ENCODE measurements at places on chromosomes 3 and 15.

DNA sequence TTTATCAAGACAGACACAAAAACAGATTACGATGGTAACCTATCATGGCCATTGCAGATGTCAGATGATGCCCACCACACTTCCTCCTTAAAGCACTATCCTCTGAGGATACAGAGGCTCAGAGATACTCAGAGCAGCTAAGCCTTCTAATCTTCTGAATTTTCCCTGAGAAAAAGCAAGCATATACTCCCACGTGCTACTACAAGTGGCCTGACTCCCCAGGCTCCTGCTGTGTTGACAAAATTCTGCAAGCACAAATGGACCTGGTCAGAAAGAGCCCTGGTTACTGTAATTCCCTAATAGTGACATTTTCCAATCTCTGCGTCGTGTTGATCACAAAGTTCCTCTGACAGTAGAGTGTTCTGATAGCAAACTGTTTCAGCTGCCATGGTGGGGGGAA, 207.1 kb downstream of the KCNMB2 start:
- DNase-seq = no peak

DNA sequence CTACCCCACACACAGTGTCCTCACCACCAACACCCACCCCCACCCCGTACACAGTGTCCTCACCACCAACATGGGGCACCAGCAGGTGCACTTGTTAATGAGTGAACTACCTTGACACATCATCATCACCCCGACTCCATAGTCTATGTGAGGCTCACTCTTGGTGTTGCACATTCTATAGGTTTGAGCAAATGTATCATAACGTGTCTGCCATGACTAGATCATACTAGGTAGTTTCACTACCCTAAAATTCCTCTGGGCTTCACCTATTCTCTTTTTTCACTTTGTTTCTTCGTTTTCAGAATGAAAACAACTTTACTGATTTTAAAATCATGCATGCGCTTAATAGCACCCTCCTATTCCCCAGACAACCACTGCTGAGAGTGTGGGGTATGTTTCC, 102.6 kb upstream of the SLC6A6 start:
- DNase-seq = no peak

DNA sequence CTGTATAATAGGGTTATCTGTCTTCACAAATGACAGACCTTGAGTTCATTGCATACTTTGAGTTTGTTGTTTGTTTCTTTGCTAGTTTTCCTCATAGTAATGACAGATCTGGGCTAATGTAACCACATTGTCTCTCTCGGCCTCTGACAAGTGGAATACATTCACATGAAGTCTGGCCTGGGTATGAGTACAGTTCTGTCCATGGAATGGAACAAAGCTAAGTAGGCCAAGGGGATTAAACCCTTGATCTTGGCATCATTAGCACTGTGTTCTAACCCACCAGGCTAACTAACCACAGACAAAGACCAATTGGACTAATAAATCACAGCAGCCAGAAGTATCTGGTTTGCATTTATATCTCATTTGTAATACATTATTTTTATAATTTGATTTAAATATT, 7.6 kb upstream of the VGLL3 start:
- no peak for DNase-seq

GRCh38 chr3:12601072-12601471, 44.2 kb downstream of the MKRN2 start:
- no peak for DNase-seq

- DNase-seq = no peak
These were observed 5.3 kb downstream of the BHLHE40 start for GRCh38 chr3:4984511-4984864.

DNA sequence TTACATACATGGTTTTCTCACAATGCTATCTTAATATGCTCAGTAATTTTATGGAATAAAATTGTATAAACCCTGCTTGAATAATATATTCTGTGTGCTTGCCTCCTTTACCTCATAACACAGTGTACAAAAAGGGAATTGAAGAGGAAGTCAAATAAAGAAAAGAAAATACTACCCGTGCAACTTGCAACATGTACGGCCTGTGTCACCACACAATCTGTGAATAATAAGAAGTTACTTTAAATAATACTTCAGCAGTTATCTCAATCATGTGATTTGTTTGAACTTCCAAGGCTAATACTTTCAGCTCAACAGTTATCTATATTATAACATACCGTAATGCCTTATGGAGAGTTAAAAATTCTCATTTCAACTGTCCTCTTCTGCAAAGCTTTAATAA, 58.1 kb upstream of the SATB1 start:
- DNase-seq = no peak

DNA sequence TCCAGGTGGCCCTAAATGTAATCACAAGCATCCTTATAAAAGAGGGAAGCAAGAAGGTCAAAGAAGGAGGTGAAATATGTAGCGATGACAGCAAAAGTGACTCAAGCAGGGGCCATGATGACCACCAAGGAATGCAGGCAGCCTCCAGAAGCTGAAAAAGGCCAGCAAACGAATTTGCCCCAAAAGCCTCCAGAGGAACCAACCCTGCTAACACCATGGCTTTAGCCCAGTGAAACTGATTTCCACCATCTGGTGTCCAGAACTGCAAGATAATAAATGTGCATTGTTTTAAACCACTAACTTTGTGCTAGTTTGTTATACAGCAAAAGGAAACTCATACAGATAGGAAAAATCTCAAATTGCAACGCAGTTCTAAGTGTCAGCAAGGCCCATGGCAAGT, 23.0 kb upstream of the RBSN start:
- no peak for DNase-seq

GRCh38 chr3:71778353-71778752, 6.6 kb downstream of the PROK2 start:
- DNase-seq = no peak

- DNase-seq = no peak
These were observed 38.3 kb downstream of the SLC6A6 start for GRCh38 chr3:14440531-14441239.

GRCh38 chr3:172166890-172167289, 127.5 kb downstream of the FNDC3B start:
- DNase-seq = no peak

DNA sequence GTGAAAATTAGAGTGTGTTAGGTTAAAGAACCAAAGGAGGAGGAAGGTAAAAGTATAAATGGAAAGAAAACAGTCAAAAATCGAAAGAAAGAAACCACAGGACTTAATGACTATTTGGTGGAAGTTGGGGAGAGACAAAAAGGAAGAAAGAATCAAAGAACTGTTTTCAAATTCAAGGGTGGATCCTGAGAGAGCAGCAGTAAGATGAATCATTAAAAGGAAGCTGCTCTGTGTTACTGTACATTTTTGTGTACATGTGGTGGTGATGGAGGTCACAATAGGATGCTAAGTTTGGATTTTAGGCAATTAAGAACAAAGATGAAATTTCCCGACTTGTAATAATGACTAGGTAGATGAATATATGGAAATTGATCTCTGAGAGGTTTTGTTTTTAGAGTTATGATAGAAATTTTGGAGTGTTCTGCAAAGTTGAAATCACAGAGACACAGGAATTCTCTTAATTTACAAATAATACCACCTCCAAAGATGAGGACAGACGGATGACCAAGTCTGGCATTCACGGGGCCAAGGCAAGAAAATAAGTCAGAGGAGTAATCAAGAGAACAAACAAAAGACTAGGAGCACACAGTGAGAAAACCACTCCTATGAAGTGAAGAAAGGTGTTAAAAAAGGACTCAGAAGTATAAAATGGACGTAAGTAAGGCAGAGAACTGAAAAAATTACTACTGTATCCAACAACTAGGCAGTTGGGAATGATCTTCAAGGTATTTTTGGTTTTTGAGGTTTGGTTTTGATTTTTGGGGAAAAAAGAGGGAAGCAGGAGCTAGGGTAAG, 7.1 kb downstream of the DHX36 start:
- DNase-seq = no peak

- no peak for DNase-seq
These were observed 7.0 kb downstream of the MINDY4B start for GRCh38 chr3:150898046-150898754.

- DNase-seq = no peak
These were observed 141.6 kb downstream of the DNAJB8 start for GRCh38 chr3:128324911-128325592.

DNA sequence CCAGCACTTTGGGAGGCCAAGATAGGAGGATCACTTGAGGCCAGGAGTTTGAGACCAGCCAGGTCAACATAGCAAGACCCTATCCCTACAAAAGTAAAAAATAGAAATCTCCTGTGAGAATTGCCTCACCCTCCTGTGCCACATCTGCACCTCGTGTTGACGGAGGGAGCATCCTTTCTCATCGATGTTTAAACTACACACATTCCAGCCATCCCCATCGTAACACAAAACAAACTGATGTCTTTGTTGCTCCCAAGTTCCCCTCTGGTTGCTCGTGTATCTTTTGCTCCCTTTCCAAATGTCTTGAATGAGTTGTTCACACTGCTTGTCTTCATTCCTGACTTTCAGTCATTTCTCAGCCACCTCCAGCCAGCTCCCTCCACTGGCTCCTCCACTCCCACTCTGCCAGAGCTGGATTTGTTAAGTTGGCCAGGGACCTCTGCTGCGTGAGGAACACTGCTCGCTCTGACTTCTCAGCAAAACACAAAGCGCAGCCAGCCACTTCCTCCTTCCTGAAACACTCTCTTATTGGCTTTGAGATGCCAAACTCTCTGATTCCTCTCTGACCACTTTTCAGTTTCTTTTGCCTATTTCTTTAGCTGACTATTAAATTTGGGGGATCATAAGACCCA, 53.6 kb upstream of the ATP13A3 start:
- DNase-seq = no peak

DNA sequence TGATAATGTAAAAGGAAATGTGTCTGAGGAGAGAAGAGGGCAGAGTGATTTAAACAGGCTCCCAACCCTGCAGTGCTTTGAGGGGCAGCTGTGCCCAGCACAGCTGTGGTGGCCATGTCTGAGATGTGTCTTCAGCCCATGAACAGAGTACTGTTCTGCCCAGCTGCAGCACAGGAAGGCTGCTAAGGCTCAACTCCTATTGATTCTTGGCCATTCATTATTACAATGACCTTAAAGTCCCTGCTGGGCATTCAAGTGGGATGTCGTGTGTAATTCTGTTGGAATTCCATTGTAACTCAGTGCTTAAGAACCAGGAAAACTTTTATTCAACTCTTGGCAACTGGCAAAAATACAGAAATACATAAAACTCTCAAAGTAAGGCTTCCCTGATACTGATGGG, 229.3 kb downstream of the MCTP2 start:
- no peak for DNase-seq

- DNase-seq = no peak
These were observed 27.0 kb downstream of the VIPR1 start for GRCh38 chr3:42529468-42529867.

DNA sequence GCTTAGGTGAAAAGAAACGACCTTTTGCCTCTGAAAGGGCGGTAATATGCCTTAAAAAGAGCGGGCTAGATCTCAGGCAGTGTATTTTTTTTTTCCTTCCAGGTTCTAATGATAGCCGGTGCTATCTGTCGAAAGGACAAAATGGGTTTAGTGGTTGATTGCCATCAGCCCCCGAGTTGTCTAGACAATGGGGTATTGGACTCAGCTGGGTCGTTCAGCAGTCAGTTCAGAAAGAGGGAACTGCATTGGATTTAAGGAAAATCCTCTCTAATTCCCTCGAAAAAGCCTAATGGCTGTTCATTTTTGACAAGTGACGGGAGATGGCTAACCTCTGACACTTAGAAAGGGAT, 728 bp downstream of the EIF2B5 start:
- no peak for DNase-seq

- DNase-seq = no peak
These were observed 40.8 kb downstream of the HMG20A start for GRCh38 chr15:77461486-77461885.

All from activated CD4-positive, CD25-positive, alpha-beta regulatory T cell (primary cell).